A549 (cell line): ENCODE measurements at places on chromosomes 3 and 15. TPM values are rescaled to one million over a fixed set of nuclear protein-coding genes. Genes with fewer than 3 reads are reported as not detected.

PCOLCE2 gene
- 38.5 to 41.6 TPM (median 41.0 TPM) in 3 replicates for polyA plus RNA-seq

NANOGP8 gene
- polyA plus RNA-seq: not detected in 3 replicates

SPATA12 gene
- 0.18 to 0.24 TPM (median 0.18 TPM) in 3 replicates for polyA plus RNA-seq

CCR3 gene
- not detected in 3 replicates for polyA plus RNA-seq

SLC35G2 gene
- 15.0 to 17.2 TPM (median 16.5 TPM) in 3 replicates for polyA plus RNA-seq

PODXL2 gene
- polyA plus RNA-seq: 5.5 to 6.2 TPM (median 5.5 TPM) in 3 replicates

PAK6 gene
- 0.05 to 0.12 TPM (median 0.10 TPM) in 3 replicates for polyA plus RNA-seq

FGF12 gene
- 0.57 to 0.88 TPM (median 0.63 TPM) in 3 replicates for polyA plus RNA-seq
